Thoracic aorta endothelial cell (primary cell): ENCODE measurements at places on chromosomes 3 and 15. TPM values are rescaled to one million over a fixed set of nuclear protein-coding genes. Genes with fewer than 3 reads are reported as not detected.

The CADPS gene
- not detected in 2 replicates for total RNA-seq

The PAQR9 gene
- total RNA-seq, result not detected in 2 replicates

The BCHE gene
- 0.13 and 0.14 TPM in 2 replicates for total RNA-seq

The VPS13C gene
- total RNA-seq, result 155 and 165 TPM in 2 replicates

The LMAN1L gene
- under 0.01 and 0.07 TPM in 2 replicates for total RNA-seq

The MORC1 gene
- not detected in 2 replicates for total RNA-seq

The XPC gene
- 52.0 and 70.3 TPM in 2 replicates for total RNA-seq

The ZMYND10 gene
- 0.07 and 0.13 TPM in 2 replicates for total RNA-seq

The UBP1 gene
- 131 and 133 TPM in 2 replicates for total RNA-seq

The MOBP gene
- 0.07 and 0.13 TPM in 2 replicates for total RNA-seq

The IRAK2 gene
- 22.1 and 24.8 TPM in 2 replicates for total RNA-seq

The GBE1 gene
- total RNA-seq, result 211 and 225 TPM in 2 replicates

The GABRR3 gene
- not detected in 2 replicates for total RNA-seq
